ENCODE measurements at places on chromosomes 3 and 15. TPM values are rescaled to one million over a fixed set of nuclear protein-coding genes. Genes with fewer than 3 reads are reported as not detected.
A peak's percentile ranks its signal among the peaks of the same experiment; 100 is the strongest.

GRCh38 chr15:60184579-60184978 is 180.5 kb downstream of the FOXB1 start:
- no peaks in the 10 kb centered on the region for H3K4me1 ChIP-seq
- H3K36me3 ChIP-seq: no peaks in the 10 kb centered on the region
- H3K27me3 ChIP-seq: peaks cover 10% of the 10 kb centered on the region
- no peak for DNase-seq
- H3K4me3 ChIP-seq: no peak overlapping the region

- no peak overlapping the region for H3K27ac ChIP-seq
- H3K36me3 ChIP-seq: no peaks in the 10 kb centered on the region
- no peaks in the 10 kb centered on the region for H3K4me1 ChIP-seq
- H3K4me3 ChIP-seq: no peak overlapping the region
- DNase-seq: no peak
Observed at GRCh38 chr3:170344971-170345370, 12.5 kb upstream of the SKIL start.

DNA sequence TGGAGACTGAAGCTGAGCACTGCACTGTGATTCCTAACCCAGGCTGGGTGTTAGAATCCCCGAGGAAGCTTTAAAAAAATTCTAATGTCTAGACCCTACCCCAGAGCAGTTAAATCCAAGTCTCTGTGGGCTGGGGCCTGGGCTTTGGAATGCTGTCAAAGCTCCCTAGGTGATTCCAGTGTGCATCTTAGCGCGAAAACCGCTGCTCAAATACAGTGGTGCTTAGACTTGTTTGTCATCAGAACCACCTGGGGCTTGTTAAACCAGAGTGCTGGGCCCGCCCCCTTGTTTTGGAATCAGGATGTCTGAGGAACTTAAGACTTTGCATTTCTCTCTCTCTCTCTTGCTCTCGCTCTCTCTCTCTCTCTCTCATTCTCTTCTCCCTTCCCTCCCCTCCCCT is 20.7 kb downstream of the RHCG start:
- peaks cover 9% of the 10 kb centered on the region for H3K4me1 ChIP-seq
- no peaks in the 10 kb centered on the region for H3K36me3 ChIP-seq
- peak; percentile 42 for DNase-seq
- peak overlapping the region; percentile 73 for H3K27ac ChIP-seq
- H3K27me3 ChIP-seq: no peaks in the 10 kb centered on the region

DNA sequence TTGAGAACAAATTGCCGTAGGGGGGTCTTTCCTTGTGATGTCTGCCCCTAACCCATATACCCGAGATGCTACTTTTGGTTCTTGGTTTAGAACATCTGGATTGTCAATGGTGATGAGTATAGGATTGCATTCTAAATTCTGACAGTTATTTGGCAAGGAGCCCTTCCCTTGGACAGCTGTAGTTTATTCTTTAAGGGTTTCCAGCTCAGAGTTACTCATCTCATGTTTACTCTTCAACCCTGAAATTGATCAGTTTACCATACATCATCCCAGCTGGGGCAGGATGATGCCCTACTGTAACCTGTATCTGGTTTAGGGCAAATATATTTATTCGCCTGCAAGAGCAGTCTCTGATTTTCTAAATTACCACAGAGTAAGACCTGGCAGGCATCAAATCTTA is 85.7 kb upstream of the XCR1 start:
- no peak overlapping the region for H3K27ac ChIP-seq
- H3K4me1 ChIP-seq: no peaks in the 10 kb centered on the region
- H3K4me3 ChIP-seq: no peak overlapping the region

DNA sequence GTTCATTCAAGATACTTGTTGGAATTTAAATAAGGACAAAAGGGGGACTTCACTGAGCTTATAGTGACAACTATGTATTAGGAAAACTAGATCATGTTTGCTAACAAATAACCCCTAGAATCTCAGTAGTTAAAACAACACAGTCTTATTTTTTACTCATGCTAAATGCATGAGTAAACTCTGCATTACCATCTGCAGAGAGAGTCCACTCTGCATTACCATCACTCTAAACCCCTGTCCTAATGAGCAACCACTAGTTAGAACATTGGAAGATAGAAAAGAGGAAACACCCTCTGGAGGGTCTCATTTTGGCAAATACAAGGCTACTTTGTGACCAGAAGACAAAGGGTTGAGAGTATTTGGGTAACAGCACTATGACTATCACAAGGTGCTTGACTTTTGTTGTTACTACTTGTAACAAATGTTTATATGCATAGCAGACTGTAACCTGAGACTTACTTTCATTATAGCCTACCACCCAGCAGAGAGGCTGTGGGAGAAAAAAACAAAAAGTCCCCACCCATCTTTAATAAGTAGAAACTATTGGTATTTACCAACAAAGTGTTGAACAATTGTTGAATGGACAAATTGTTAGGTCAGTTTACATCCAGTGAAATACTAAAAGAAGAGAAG is 99.1 kb downstream of the OXSM start:
- DNase-seq: no peak
- no peaks in the 10 kb centered on the region for H3K27me3 ChIP-seq
- H3K36me3 ChIP-seq: no peaks in the 10 kb centered on the region
- H3K27ac ChIP-seq: no peak overlapping the region
- no peaks in the 10 kb centered on the region for H3K4me1 ChIP-seq
- no peak overlapping the region for H3K4me3 ChIP-seq

The PGBD4 gene
- total RNA-seq: 2.6 TPM

The CHP1 gene
- total RNA-seq: 70.8 TPM

The TM4SF18 gene
- total RNA-seq: 0.37 TPM

The GPR87 gene
- not detected for total RNA-seq

The ST3GAL6 gene
- total RNA-seq: 8.2 TPM
